ENCODE measurements at places on chromosomes 16 and 17. TPM values are rescaled to one million over a fixed set of nuclear protein-coding genes. Genes with fewer than 3 reads are reported as not detected.

- no peak for DNase-seq
These were observed 69.0 kb downstream of the CDK5R1 start for GRCh38 chr17:32555611-32556310.

GRCh38 chr17:29677824-29678223 lies 55.1 kb upstream of the CORO6 start:
- DNase-seq, result no peak

Gene NPIPA8
- 0.44 TPM for total RNA-seq

- DNase-seq, result no peak
These were observed 4.8 kb downstream of the PRSS53 start for GRCh38 chr16:31083981-31084380.

DNA sequence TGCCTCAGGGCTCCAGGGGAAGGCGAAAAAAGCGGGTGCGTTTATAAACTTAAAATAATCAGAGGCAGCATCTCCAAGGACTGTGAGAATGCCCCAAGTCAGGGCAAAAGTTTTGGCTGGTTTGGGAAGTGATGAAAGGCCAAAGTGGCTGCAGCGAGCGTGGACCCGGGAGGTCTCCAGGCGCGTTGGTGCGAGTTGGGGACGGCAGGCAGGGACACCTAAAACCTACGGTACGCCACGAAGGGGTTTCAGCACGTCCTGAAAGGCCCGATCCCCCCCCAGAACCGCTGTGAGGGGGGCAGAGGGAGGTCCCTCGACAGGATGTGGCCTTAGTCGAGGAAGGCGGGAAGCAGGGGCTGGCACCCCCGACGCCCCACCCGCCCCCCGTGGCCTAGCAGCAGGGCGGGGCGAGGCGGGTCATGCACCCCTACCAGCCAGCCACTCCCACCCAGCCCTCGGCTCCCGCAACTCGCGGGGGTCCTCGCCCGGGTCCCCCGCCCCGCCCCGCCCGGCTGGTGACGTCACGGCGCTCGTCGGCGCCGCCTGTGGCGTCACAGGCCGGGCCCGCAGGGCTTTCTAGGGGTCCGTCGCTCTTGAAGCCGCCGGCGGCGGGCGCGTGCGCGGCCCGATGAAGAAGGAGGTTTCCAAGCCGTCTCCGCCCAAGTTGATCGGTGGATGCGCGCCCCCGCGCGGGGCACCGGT lies at the start of gene MYCBPAP:
Gene MYCBPAP (plus strand): TSS at position 569 of the 702 bp plus-strand sequence. CDS start 236 bp downstream, outside the sequence.
- DNase-seq, result peak; percentile 82

- DNase-seq, result no peak
These were observed 4.6 kb upstream of the PLK1 start for GRCh38 chr16:23673971-23674614.

Gene ATP1B2
- total RNA-seq, result 0.54 TPM

Gene TEDC2
- 41.0 TPM for total RNA-seq

Gene TSNAXIP1
- 0.52 TPM for total RNA-seq

Gene TRPV3
- 0.51 TPM for total RNA-seq

DNA sequence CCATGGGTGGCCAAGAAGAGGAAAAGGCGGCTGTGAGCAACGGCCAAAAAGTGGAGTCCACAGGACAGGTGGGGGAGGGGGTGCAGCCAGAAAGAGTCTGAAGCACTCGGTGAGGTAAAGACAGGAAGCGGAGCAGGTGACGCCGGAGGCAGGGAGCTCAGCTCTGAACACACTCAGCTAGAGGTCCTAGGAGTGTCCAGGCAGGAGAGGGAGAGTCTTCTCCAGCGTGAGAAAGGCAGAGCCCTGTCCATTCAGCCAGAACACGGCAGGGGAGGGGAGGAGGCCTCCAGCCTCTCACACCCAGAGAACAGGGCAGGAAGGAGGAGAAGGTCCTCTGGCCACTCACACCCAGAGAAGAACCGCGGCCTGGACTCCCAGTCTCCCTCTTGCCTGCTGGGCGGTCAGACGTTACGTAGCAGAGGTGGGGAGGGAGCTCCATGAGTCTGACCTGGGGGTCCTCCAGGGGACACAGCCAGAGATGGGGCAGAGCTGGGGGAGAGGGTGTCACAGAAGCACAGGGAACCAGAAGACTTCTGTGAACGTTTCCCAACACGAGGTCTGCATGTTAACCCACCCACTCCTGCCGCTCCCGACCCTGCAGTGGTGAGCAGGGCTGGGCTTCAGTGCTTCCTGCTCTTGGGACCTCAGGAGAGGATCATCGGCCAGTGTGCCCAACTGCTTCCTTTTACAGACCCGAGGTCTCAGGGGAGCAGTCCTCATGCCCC lies 89.2 kb downstream of the ABR start:
- no peak for DNase-seq

Gene SYT17
- 0.54 TPM for total RNA-seq

- no peak for DNase-seq
These were observed 49.4 kb upstream of the PVALEF start for GRCh38 chr17:81115749-81116464.
